ENCODE measurements at places on chromosomes 1 and 21.

- peak; percentile 63 for DNase-seq
Measured at GRCh38 chr1:232226197-232226712, 403.7 kb downstream of the SIPA1L2 start.

- peak; percentile 23 for DNase-seq
Measured at GRCh38 chr21:43716376-43717165, 2.4 kb upstream of the PDXK start.

DNA sequence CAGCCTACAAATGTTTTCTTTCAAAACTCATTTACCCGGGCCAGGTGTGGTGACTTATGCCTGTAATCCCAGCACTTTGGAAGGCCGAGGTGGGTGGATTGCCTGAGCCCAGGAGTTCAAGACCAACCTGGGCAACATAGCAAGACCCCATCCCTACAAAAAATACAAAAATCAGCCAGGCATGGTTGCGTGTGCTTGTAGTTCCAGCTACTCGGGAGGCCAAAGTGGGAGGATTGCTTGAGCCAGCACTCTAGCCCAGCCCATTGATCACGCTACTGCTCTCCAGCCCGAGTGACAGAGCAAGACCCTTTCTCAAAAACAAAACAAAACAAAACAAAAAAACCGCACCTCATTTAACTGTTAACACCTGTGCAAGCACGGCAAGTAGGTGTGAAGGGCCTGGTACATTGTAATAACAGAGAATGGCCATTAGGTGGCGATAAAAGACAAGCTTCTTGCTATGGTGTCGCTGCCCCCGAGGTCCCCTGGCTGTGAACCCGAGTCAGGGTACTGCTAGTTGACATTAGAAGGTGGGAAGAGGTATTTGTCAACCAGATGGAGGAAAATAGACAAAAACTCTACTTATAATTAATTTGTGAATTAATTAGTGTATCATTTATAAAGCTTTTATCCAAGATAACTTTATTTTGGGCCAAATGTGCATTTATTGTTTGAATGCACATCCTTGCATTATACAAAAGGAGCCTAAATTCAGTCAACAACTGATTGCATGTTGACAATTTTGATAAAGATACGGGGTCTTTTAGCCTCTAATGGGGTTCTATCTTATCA is 66.5 kb downstream of the SH3BGR start:
- DNase-seq, result peak; percentile 43

DNA sequence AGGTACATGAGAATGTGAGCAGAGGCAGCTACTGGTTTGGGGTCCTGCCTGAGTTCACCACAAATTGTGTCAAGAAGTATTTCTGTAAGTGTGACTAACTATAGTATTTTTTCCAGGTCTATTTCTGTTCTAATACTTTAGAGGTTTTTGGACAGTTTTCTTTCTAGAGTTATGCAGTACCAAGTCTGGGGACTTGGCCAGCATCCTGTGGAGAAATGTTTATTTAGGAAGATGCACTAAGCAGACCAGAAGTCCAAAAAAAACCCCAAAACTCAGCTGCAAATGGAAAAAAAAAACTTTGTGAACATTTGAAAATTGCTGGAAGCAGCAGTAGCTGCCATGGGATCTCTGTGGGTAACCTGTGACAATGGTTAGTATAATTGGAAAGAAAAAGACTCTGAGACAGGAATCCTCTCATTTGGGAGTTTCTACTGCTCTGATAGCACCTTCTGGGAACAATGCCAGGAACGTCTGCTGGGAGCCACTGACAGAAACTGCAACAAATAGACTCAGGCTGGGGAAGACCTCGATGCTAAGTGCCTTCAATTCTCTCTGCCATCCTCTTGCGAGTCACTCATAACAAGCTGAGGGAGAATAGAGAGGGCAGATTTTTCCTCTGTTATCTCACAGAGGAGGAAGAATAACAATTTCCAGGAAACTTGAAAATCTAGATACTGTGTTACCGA is 37.6 kb downstream of the OR10R2 start:
- peak; percentile 19 for DNase-seq

- DNase-seq, result peak; percentile 15
Measured at GRCh38 chr1:240350910-240351331, 259.2 kb downstream of the FMN2 start.

Measured in urothelium cell line (cell line).